ENCODE measurements at places on chromosomes 6 and 20.

- DNase-seq, result no peak
Measured at GRCh38 chr6:39375405-39375804, 52.9 kb upstream of the KCNK16 start.

GRCh38 chr6:131581523-131581922, 8.5 kb downstream of the ARG1 start:
- no peak for DNase-seq

DNA sequence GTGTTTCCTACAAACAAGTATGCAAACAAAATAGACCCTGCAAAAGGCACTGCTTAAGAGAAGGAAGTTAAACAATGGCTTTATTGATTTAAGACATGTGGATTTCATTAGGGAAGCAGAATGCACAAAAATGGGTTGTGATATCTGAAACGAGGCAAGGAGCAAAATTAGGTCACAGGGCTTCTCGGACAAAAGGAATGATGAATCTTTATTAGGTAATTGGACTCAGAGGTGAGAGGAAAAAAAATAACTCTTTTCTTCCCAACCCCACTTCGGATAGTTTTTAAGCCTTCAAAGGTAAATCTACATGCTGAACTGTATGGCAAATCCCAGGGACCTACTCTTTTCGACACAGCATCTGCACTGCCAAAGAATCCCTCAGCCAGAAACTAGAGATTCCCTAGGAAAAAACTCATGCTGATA, 183.0 kb upstream of the TAB2 start:
- no peak for DNase-seq

GRCh38 chr20:18611492-18611891, 23.6 kb downstream of the DTD1 start:
- DNase-seq, result no peak

DNA sequence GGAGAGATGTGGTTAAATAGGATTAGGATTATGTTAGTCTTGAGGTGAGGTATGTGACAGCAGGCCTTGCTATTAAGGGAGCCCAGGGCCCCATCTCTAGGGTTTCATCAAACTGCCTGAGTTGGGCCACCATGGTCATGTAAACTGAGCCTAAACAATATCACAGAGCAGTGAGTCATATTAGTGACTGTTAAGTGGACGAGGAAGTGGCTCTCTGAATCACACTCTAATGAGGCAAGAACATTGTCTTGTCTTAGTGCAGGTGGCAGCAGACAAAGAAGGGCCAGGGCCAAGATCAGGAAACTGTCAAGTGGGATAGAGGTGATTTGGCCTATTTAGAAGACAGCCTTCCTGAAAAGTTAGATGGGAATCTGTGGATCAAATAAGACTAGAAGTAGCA, 23.1 kb downstream of the ENPP3 start:
- DNase-seq, result no peak

- DNase-seq, result no peak
Measured at GRCh38 chr20:25081730-25082497, at the start of gene VSX1. Gene VSX1 (minus strand): TSS chr20:25082141. CDS start chr20:25082096, 45 bp downstream.

- DNase-seq, result peak; percentile 45
Measured at GRCh38 chr6:68975064-68975463, 340.0 kb downstream of the ADGRB3 start.

GRCh38 chr6:11429577-11429976, 108.0 kb upstream of the TMEM170B start:
- DNase-seq, result no peak

- no peak for DNase-seq
Measured at GRCh38 chr20:22590662-22591061, 6.3 kb upstream of the FOXA2 start.

DNA sequence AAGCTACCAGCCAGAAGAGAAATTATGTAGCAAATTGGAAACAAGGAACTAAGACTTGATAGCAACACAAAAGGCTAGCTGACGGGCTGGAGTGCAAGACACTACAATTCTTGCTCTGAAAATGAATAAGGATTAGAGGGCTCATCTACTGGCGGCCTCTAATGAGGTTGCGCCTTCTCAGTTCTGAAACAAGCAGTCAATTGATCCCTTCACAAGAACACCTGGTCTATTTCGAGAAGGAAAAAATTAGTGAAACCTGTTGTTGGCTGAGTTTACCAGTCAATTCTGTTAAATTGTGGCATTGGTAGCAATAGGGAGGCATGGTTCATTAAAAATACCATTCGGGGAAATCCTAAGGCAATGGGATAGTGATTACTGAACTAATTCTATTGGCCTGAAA, 74.8 kb upstream of the JARID2 start:
- DNase-seq, result no peak

DNA sequence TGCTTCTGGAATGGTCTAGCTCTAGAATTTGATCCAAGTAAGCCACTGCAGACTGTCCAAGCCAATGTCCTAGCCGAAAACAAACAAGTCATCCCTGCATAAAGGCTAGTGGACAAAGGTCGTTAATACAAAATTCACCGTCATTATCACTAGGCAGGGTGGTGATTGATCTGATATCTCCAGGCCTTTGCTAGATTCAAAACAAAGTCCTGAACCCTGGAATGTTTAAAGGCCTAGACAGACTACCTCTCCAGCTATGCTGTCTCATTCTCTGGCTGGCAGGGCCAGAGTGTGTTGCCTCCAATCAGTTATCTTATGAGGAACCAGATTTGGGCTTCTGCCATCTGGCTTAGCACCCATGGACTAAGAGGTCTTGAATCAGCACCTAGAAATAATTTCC, 38.3 kb downstream of the MAP7 start:
- DNase-seq, result no peak

GRCh38 chr6:52360601-52361413, 1.1 kb upstream of the PAQR8 start:
- DNase-seq, result no peak

- no peak for DNase-seq
Measured at GRCh38 chr6:89951574-89952104, 57.4 kb downstream of the GJA10 start.

DNA sequence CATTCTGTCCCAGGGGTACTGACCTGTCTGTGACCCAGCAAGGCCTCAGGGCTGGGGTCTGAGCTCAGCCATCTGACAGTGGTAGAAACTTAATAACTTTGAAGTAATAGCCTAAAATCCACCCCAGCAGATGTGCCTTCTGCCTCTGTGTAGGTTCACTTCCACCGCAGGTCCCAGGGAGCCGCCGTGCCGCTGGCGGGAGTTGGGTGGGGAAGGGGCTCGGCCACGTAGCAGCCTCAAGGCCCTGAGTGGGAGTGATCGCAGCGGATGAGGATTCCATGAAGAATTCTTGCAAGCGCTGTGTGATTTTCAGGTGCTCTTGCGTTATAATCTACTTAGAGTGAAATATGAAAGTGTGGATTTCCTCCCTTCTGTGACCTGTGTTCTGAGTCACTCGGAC, 163.7 kb downstream of the DTNBP1 start:
- DNase-seq, result peak; percentile 34

- DNase-seq, result peak; percentile 67
Measured at GRCh38 chr20:50034567-50035180, 51.9 kb downstream of the SNAI1 start.

DNA sequence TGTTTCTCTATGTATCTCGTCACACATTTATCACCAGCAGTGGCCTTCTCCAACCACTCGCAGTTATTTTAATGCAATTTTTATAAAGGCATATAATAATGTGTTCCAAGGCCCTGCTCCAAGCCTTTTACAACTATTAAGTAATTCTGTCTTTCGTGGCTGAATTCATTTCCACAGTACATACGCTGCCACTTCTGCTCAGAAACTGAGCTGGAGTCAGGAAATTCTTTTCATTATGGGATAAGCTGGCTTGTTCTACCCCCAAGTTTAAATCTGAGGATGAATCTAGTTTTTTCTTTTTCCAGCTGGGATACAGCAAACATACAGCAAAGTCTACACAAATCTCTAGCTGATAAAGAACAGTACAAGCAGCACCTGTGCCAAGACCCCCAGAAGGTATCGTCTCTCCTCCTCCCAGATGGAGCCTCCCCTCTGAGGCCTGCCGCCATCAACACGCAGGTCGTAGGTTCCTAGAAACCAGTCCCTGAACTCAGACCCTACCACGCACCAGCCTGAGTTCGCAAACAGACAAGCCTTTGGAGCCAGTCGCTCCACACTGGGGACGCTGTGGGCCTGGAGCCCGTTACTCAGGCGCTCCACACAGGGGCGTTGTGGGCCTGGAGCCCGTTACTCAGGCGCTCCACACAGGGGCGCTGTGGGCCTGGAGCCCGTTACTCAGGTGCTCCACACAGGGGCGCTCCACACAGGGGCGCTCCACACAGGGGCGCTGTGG, 263.5 kb downstream of the THBS2 start:
- no peak for DNase-seq

All from right forelimb (tissue), 1 donor.